ENCODE measurements at places on chromosomes 4 and X.

- DNase-seq: no peak
These were observed 20.2 kb downstream of the IRAK1 start for GRCh38 chrX:153999359-154000037.

DNA sequence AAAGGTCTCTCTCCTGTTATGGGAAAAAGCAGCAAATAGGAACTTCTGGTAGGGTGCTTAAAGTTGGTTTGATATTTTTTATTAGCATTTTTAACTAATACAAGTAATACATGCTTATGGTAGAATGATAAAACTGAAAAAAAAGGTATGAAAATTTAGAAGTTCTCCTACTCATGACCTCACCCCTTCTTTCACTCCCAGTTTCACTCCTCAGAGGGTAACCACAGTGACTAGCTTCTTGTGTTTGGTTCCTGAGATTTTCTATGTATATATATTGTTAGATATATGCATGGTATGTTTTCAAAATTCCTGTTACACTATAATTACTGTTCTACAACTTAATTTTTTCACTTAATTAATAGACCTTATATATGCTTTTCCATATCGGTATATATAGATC lies 66.5 kb downstream of the AR start:
- DNase-seq: no peak

DNA sequence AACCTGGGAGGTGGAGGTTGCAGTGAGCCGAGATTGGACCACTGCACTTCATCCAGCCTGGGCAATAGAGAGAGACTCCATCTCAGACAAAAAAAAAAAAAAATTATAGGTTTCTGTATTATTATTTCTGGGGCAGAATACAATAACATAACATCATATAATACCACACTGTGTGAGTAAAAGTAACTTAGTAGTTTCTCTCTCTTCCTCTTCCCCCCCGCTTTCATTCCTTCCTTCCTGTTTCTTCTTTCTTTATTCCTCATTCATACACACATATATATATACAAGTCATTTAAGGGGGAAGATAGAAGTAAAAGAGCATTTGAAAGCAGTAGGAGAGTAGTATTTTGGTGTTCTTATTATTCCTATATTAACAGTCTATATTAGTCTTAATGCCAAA lies 55.9 kb upstream of the FHDC1 start:
- DNase-seq: no peak

DNA sequence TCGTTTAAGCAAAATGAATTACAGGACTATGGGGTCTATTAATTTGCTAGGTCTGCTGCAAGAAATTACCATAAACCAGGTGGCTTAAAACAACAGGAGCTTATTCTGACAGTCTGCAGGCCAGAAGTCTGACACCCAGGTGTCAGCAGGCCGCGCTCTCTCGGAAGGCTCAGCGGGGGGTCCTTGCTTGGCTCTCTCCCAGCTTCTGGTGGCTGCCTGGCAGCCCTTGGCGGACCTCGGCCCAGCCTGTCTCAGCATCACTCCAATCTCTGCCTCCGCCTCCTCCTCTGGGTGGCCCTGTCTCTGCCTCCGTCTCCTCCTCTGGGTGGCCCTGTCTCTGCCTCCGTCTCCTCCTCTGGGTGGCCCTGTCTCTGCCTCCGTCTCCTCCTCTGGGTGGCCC lies 580.5 kb upstream of the FAT1 start:
- no peak for DNase-seq

GRCh38 chr4:107719207-107719921 lies 670 bp downstream of the PAPSS1 start:
- no peak for DNase-seq

GRCh38 chr4:123940604-123941003 lies 544.0 kb downstream of the SPRY1 start:
- DNase-seq: no peak

DNA sequence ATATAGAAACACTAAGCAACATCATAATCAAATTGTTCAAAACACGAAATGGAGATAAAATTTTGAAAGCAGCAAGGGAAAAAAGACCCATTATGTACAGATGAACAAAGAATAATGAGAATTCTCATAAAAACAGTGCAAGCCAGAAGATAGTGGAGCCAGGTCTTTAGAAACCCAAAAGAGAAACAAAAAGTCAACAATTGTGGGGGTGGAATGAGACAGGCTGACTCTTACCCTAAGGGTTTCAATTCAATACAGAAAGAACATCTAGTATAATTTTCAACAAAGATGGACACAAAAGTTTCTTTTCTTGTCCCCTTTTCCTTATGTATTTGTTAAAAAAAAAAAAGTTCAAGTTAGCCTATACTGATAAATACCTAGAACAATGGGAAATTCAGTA lies 34.0 kb upstream of the MAGEB2 start:
- DNase-seq: no peak

DNA sequence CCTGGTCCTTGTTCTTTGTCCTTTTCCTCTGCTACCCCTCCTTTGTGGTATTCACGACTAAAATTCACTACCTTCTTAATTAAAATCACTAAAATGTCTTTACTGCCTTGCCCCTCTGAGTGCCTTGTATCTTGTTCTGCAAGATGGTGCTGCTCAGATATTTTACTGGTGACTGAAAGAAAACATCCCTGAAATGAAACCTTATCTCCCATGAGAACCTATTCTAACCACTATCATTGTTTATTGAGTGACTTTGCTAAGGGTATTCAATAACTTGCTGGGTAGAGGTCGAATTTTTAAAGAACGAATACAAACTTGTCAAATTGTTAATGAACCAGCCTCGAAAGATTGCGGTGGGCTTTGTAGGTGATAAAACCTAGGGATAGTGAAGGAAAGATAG lies 52.8 kb downstream of the SPRY1 start:
- no peak for DNase-seq

DNA sequence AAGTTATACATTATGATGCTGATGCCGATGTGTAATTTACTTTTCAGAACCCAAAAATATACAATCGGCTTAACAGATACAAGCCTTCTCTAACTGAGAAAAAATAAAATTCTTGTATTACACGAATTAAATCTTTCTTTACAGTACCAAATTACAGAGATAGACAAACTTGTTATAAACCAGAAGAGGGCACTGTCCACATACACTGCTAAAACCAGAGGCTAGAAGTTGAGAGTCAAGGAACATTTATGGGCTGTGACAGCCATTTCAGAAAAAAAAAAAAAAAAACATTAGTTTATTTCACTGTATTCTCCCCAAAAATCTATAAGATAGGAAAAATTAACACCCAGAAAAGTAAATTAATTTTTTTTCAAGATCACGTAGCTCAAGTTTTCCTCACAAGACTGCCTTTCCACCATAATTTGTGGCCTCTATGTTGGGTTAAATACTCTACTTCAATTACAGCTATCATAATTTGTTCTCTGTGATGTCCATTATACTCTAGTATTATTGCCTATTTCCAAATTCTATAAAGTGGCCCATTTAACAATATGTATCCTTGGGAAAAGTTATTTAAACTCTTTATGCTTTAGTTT lies 12.0 kb downstream of the EREG start:
- DNase-seq: no peak

DNA sequence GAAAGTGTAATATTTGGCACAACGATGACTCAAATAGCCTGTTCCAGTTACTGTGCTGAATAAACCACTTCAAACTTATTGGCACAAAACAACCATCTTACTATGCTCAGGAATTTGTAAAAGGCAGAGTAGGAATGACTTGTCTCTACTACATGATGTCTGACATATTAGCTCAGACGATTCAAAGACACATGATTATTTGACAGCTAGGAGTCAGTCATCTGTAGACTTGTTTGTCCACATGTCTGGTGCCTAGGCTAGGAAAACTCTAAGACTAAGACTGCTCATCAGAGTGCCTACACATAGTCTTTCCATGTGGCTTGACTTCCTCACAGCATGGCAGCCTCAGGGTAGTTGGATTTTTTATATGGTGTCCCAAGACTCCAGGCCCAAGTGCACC lies 154.5 kb downstream of the FANCB start:
- no peak for DNase-seq

- no peak for DNase-seq
These were observed 48.0 kb downstream of the MAGEA9 start for GRCh38 chrX:149829751-149830191.

DNA sequence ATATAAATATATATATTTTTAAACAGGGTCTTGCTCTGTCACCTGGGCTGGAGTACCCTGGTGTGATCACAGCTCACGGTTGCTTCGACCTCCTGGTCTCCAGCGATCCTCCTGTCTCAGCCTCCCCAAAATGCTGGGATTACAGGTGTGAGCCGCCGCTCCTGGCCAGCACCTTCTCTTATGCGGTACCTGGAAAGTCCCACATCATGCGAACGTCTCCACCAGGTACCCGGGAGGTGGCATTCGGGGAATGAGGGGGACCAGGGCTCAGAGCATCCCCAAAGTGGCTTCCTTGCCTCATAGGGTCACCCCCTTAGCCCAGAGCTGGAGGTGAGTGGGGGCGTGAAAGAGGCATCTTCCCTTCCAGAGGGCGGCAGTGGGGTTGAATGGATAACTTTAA lies 84.0 kb upstream of the PPP2R3B start:
- DNase-seq: no peak

DNA sequence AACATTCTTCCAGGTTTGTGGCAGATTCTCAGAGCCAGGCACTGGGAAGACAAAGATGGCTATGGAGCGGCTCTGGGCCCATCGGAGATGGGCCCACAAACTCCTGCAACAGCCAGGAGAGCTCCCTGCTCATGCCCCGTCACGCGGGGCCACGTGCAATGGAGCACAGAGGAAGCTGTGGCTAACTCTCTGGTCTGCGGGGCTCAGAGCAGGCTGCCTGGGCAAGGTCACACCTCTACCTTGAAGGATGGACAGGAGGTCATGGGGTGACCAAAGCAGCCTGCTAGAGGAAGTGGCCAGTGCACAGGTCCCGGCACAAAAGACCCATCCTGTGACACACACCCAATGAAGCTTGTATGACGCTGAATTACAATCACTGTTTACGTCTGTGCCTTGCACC lies 45.2 kb downstream of the C4orf50 start:
- no peak for DNase-seq

DNA sequence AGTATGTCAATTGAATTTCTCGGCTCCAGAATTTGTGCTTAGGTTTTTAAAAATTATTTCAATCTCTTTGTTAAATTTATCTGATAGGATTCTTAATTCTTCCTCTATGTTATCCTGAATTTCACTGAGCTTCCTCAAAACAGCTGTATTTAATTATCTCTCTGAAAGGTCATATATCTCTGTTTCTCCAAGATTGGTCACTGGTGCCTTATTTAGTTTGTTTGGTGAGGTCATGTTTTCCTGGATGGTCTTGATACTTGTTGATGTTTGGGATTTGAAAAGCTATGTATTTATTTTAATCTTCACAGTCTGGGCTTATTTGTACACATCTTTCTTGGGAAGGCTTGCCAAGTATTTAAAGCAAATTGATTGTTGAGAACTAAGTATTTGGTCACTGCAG lies 24.7 kb upstream of the HERC3 start:
- no peak for DNase-seq

DNA sequence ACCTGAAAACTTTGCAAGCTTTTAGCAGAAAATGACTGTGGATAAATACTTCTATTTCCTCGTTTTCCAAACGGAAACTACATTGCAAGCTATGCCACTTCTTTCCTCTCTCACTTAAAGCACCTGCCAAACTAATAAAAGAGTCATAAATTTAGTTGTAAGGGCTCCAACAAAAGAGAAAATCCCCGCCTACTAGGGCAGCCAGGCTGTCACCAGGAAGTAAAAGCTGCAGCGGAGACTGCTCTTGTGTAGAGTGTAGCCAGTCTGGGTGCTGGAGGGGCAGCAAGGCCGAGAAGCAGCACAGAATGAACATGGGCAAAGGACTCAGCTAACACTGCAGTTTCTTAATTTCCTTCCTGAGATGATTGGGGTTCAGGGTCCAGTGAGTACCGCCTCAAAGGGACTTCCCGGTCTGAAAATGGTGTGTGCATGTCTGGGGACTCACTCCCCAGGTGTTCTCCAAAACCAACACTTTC lies 89.3 kb upstream of the MAML3 start:
- DNase-seq: no peak

DNA sequence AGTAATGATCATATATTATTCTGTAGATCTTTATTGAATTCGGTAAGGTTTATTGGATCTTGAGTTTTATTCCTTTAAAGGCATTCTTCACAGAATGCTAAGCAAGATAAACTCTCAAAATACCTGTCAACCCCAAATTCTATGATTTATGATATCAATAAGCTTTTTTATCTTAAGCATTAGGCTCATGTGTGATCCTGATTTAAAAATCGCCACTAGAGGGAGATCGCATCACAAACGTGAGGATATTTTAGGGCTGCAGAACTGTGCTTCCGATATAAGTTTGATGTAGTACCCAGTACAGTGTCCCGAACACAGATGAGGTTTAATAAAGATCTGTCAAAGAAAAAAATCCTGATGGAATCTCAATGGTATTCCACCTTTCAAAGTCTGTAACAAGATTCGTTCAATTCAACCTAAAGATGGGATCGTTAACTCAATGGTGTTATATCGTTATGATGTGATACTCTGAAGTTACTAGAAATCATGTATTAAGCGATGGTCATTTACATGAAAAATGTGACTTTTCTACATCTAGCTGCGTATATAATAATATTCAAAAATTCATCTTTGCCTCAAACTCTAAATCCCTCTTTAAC lies 169.0 kb downstream of the CORIN start:
- no peak for DNase-seq

GRCh38 chrX:68060506-68061205 lies 372.6 kb downstream of the OPHN1 start:
- DNase-seq: no peak

DNA sequence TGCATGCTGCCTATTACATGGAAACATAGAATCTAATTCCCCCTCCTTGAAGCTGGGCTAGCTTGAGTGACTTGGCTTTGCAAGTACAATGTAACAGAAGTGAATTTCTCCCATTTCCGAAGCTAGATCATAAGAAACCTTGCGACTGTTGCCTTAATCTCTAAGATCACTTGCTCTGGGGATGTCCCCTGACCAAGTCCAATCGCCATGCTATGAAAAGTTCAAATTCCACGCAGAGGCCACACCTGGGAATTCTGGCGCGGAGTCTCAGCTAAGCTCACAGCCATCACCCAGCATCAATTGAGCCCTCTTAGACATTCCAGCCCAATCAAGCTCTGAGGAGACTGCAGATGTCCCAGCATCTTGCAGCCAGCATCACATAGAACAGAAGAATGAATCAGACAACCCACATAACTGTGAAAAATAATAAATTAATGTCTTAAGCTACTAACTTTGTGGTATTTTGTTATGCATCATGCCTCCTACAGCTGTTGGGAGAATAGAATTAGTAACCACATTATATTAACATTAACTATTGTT lies 27.0 kb downstream of the GPM6A start:
- DNase-seq: no peak

- DNase-seq: no peak
These were observed 16.2 kb upstream of the WDR19 start for GRCh38 chr4:39166177-39166576.

DNA sequence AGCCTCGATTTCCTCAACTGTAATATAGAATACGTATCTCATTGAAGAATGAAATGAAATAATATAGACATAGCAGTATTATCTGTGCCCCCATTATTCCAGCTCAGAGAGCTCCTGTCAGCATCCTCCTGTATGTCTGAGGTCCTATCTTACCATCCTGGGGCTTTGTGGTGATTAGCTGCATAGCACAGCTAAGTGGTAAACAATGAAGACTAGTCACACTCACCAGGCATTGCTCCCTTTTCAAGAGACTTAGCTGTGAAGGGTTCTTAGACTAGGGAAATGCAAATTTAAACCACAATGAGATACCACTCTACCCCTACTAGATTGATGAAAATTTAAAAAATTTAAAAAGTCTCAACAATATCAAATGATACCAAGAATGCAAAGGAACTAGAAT lies 172.9 kb downstream of the SLC39A8 start:
- no peak for DNase-seq
